ENCODE measurements at places on chromosomes 7 and 10.

- no peak for DNase-seq
Observed at GRCh38 chr10:75291805-75292204, 56.0 kb upstream of the COMTD1 start.

DNA sequence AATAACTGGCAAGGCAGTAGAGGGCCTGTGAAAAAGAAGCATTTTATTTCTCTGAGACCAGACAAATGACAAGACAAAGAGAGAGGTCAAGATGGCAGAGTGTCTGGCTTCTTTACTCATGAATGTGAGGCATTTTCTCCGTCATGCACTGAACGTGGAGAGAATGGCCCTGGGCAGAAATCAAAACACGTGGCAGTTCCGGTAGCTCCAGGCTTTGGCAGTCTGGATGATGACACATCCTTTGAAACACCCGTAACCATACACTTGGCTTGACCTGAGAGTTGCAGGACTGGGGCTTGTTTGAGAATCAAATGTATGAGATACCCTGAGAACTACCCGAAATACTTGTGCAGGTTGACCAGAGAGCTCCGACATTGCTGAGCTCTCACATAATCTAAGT lies 537.6 kb downstream of the ACTR3B start:
- DNase-seq: no peak

DNA sequence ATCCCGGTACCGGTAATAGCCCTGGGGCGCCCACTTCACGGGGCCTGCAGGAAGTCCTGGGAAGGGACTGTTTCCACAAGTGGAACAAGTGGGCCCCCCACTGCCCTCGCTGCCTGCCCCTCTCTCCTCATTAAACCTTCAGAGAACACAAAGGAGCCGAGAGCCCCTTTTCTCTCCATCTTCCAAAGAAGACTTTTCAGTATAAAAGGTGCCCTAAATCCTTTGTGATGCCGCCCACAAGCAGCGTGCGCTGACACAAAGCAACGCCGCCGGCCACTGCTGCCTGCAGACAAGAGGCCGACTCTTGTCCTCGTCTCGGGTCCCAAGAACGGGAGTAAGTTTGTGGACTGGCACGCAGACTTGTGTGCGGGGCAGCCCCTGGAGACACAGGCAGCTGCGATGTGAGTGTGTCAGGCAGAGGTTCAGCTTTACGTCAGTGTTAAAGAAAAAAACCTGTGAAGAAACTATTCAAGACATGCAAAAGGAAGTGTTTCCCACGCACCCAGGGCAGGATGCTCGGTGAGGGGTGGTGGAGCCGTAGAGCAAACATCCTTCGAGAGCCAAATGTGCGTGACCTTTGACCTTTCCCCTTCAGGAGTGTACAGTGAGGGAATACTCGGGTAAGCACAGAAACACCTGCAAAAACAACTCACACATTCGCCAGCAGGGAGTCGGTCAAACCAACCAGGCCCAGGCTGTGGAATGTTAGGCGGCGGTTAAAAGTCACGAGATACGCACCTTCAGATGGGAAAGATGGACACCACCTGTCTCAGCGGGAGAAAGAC lies 118.2 kb downstream of the VIPR2 start:
- DNase-seq: no peak

- no peak for DNase-seq
Observed at GRCh38 chr7:158323741-158324396, 263.8 kb downstream of the PTPRN2 start.

DNA sequence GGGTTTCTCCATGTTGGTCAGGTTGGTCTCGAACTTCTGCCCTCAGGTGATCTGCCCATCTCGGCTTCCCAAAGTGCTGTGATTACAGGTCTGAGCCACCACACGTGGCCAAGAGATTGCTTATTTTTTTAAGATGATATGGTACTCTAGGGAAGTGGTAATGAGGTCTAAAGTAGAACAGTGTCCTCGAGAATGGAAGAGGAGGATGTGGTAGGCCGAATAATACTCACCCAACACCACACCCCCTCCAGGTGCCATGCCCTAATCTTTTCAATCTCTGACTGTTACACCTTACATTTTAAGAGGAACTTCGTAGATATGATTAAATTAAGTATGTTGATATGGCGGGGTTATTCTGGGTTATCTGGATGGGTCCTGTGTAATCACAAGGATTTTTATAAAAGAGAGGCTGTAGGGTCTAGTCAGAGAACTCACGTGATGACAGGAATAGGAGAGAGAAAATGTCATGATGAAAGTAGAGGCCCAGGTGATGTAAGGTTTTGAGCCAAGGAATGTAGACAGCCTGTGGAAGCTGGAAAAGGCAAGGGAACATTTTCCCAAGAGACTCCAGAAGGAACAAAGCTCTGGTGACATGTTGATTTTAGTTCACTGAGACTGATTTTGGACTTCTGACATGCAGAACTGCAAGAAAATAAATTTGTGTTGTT lies 29.5 kb downstream of the CDK13 start:
- no peak for DNase-seq

GRCh38 chr10:119496273-119496672 lies 46.2 kb downstream of the RGS10 start:
- DNase-seq: no peak
